ENCODE measurements at places on chromosomes 3 and 15.

DNA sequence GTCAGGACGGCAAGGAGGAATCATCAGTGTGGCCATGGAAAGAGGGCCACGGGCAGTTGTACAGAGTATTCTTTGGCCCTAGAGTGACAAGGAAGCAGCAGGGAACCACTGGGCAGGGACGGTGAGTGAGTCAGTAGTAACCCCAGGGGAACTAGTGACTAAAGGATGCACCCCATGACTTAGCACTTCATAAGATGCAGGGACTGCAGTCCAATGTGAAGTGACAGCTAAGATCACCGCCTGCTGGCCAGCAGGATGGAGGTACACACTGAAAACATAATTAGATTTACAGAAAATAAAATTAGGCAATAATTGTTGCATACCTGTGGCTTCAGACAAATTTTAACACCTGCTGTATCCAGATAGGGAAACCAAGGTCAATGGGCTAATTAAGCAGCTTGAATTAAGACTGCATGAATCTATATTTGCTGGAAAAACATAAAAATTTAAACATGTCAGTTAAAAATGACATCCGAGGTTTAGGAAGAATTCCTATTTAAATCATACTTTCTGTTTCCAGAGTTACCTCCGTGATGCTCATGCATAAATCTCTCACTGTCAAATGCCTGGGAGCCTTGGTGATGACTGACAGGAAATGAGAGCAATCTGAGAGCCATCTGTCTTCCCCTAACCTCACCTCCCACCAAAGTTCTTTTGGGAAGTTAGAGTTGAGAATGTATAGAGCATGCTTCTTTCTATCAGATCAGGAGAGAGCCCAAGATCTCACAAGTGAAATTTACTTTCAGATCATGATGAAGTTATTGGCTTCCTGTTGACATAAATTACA lies 56.5 kb downstream of the DCLK3 start:
- no peak for DNase-seq

GRCh38 chr3:19348941-19349564 lies 200.7 kb downstream of the KCNH8 start:
- DNase-seq, result no peak

- no peak for DNase-seq
Observed at GRCh38 chr15:69099941-69100340, 60.5 kb upstream of the GLCE start.

GRCh38 chr3:60698117-60698516 lies 553.1 kb downstream of the FHIT start:
- DNase-seq, result no peak

DNA sequence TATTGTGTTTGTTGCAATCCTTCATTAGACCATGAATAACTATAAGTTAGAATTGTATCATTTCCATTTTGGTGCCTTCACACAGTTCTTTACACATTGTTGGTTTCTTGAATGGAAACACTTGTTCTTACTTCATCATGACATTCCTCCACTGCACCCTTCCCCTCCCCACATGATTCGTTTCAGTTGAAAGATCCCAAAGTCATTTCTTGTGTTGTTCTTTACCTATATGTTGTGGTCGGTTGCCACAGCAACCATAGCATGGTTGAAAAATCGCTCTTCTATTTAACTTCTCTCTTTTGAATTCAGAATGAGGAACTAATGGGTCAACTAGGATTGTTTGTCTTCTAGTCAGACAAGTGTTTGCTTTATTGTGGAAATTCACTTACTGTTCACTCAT lies 103.3 kb downstream of the IL1RAP start:
- no peak for DNase-seq

GRCh38 chr3:1068985-1069384 lies 23.8 kb upstream of the CNTN6 start:
- no peak for DNase-seq

- no peak for DNase-seq
Observed at GRCh38 chr3:18062657-18063025, 320.2 kb upstream of the TBC1D5 start.

DNA sequence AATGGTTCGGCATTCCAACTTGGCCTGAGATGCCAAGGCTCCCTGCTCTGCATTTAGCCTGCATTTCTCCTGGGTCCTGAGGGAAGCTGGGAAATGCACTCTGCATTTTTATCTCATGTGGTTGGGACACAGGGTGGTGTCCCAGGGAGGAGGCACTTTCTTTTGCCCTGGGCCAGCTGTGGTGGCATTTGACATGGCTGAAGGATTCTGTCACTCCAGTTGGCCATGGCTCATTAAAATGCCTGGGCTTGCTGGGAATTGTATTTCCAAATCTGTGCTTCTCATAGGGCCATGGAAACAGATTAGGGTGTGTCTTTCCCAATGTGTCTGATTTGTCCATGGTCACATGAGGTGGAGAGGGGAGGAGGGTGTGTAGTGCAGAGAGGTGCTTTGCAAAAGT lies 128.3 kb upstream of the RGMA start:
- peak; percentile 39 for DNase-seq

DNA sequence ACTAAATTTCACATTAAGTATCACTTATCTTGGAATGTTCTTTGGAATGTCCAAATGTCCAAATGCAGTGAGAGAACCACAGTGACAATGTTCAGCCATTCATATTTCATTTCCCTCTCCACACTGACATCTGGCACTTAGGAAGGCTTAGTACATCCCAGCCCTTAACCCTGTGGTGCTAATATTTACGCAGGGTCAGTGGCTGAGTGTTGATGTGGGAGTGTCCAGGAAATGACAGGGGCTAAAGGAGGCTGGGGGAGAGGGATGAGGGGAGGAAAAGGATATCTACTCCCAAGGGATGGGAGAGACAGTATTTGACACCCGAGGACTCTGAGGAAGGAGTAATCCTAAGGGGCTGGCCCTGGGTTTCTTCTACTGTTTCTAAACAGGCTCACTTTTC lies 14.1 kb upstream of the CCR4 start:
- DNase-seq, result peak; percentile 68

DNA sequence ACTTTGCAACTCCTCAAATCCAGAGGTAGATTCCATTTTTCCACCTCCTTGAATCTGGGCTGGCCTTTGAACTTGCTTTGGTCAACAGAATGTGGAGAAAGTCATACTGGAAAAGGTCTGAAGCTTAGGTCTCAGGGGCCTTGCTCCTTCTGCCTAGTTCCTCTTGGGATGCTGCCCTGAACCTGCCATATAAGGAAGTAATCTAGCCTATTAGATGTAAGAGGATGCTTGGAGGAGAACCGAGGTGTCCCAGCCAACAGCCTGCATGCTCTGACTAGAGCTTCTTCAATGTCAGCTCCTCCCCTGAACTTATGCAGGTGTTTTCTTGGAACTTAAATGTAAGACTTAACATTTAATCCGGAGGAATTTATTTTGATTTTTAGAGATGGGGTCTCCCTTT lies 2.0 kb upstream of the TMED3 start:
- no peak for DNase-seq

- no peak for DNase-seq
Observed at GRCh38 chr3:81045246-81045645, 716.2 kb downstream of the GBE1 start.

GRCh38 chr15:61186905-61187741 lies 42.0 kb downstream of the RORA start:
- no peak for DNase-seq

DNA sequence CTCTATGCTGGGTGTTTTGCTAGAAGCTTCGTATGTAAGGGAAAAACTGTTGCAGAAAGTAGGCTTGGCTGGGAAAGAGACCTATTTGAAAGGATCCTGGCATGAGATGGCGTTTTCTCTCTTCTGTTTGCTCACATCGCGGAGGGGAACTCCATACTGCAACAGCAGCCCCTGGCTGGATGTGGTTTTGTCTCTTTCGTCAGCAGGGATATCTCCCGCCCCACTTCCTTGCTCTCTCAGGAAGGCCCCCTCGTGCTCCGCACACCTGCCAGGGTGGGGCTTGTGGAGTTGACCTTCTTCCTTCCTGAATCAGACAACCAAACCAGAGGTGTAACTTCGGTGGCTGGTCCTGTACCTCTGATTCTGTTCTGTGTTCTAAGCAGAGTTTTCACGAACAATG lies 26.4 kb upstream of the MYZAP start:
- DNase-seq, result no peak

DNA sequence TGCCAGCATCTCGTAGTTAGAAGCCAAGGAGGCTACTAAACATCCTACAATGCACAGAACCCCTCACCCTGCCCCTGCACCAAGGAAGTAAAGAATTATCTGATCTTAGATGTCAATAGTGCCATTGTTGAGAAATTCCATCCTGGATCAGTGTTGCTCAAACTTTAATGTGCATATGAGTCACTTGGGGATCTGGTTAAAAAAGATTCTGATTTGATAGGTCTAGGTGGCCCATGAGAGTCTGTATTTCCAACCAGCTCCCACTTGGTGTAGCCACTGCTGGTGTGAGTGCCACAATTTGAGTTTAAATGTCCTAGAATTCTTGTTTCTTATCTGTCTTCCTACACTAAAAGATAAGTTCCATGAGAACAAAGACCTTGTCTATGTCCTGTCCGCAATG lies 43.7 kb downstream of the TMEM45A start:
- no peak for DNase-seq

- no peak for DNase-seq
Observed at GRCh38 chr15:71761649-71762048, 48.7 kb upstream of the NR2E3 start.

GRCh38 chr15:82313446-82313845 lies 35.8 kb downstream of the GOLGA6L10 start:
- DNase-seq, result no peak

- DNase-seq, result no peak
Observed at GRCh38 chr3:183526838-183527427, 28.6 kb downstream of the KLHL6 start.
